Hematopoietic multipotent progenitor cell treated with erythropoietin and hydrocortisone succinate and interleukin-3 and kit ligand, for 6 days (in vitro differentiated cells): ENCODE measurements at places on chromosomes 11 and 22.

DNA sequence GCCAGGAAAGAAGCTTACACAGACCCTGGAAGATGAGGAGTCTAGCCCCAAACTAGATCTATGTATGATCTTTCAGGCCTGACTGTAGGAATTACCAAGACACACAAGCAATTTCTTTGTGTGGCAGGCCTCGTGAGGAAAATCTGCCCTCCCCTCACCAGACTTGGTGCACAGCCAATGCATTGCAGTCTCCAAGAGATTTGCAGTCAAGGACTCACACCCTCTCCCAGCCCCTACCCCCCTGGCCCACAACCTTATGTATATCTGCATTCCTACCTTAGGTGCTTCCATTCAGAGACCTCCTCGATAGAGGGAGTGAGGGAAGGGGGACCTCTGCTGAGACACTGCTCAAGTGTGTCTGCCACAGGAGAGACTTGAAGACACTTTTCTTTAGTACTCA lies 9.8 kb downstream of the OR8B12 start:
- no peak for DNase-seq

DNA sequence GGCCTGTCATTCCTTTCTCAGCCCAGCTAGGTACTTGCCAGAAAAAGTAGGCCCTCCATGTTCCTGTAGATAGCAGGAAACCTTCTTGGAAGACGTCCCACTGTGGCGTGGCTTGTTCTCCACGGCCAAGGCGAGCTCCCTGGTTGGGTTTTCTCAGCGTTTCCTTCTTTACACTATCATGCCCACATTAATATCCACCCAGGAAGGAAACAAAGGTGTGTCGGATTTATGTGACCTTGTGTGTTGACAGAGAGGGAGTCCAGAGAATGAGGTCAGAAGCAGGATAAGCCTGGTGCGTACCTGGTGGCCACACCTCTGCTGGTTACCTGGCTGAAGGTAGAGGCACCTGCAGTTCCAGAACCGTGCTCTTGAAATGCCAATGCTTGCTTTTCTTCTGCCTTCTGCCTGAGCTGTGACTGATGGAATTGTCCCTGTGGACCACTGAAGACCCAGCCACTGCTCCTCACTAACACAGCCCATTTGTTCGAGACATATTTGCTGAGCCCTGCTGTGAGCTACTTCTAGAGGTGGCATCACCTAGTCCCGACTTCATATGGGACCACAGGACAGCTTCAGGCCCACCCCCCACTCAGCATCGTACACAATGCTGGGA lies 7.9 kb downstream of the ASPHD2 start:
- DNase-seq, result no peak

DNA sequence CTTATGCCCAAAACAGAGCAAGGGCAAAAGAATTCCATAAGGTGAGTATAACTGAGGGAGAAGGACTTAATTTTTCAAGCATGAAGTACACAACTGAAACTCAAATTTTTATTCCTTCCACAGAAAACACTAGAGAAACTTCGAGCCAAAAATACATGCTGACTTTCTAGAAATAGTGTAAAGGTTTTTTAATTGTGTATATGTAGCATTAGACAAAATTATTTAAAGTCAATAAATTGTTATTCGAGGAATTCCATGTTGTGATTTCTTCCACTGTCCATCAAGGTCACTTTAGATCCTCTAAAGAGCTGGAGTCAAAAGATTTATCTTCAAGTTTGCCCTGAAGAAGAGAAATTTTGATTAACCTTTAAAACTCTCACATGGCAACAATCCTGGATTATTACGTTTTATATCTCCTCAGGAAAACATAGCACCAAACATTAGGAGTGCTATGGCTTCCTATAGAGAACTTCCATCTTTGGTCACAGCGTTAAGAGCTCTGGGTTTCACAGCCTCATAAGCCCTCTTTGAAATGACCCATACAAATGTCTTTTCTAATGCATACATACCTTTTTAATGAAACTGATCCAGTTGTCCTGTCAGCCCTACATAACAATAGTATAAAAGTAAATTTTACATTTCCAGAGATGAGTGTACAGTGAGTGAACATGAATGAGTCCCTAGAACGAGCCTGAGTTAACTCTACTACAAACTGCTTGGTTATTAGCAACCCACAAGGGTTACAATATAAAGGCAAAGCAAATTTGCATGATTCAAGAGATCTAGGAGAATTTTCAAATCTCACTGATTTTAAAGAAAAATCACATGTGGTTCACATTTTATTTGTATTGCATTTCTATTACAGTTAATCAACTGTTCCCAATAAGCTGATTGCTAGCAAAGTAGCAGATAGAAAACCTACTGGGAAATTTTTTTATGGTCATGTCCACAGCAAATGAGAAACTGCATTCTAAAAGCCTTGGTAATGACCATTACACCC lies 10.9 kb downstream of the TAF1D start:
- no peak for DNase-seq

DNA sequence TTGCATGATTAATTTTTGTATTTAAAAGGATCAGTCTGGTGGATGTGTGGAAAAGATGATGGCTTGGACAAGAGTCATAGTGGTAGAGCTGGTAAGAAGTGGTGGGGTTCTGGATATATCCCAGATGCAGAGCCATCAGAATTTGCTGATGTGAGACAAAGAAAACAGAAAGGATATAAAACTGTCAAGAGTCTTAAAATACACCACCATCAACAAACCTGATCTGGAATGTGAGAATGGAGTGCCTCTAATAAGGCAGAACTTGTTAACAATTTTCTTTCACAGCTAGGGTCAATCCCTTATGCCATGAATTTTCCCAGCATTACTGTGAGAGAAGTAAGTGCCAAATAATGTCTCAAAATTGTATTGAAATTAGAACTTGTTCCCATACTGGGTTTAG lies 215.4 kb downstream of the METTL15 start:
- DNase-seq, result no peak

DNA sequence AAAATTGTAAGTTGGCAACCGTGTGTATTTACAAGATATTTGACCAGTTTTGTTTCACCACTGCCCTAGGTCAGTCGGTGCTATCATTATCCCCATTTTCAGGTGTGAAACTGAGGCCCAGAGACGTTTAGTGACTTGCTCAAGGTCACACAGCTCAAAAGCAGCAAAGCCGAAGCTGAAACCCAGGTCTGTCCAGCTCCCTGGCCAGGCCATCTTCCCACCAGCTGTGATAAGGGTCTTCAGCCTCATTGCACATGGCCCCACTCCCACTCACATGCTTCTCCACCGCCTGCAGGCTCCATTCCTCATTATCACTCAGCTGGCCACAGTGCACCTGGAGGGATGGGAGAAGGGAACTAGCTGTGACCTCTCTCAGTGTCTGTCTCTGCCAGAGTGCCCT lies 83.2 kb downstream of the PDE2A start:
- no peak for DNase-seq

- DNase-seq, result no peak
Measured at GRCh38 chr22:43393132-43393843, 18.5 kb upstream of the MPPED1 start.

DNA sequence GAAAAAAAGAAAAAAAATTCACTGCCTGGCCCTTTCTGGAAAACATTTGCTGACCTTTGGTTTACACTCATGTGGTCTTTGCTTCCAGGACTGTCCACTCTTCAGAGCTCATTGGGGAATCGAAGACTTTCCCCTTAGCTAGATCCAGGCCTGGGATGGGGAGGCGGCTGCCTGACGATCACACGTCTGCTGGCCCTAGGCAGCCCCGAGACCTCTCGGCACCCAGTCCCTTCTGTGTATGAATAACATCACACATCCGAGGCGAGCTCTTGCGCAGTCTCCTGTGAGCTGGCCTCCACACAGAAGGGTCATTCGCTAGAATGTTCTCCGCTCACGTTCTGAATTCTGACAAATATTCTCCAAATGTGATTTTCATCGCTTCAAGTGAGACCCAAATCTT lies 25.7 kb upstream of the GAL start:
- DNase-seq, result no peak

DNA sequence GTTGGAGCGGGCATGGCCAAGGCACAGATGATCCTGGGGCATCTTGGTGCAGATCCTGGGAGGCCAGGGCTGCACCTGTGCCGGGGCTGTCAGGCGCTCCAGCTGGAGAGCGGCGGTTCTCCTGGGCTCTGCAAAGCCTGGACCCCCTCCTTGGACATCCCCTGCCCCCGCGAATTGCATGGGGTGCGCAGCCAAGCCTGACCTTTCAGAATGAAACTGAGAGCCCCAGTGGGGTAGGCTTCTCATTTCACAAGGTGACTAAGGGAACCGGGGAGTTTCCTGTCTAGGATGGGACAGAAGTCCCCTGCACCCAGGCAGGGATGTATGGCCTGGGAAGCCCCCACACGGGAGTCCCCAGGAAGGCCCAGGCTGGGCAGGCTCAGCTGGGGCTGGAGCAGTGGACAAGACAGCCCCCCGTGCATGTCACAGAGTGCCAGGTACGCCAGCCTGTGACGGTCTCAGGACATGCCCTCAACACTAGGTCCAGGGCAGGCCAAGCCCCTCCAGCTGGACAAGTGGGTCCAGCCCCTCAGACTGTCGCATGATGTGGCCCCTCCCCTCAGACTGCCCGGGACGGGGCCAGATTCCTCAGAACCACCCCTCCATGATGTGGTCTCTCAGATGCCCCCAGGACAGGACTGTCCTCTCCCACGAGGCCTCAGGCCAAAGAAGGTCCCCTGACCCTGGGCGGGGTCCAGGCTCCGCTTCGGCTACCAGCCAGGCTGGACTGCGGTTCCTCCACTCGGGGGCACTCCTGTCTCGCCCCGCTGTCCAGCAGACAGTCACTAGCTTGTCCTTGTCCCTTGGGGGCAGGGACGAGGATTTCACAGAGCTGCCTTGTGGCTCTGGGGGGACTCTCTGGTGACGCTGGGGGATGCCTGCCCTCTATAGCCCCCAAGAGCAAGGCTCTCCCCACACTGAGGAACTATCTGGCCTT lies 2.3 kb downstream of the LSP1 start:
- DNase-seq, result no peak

DNA sequence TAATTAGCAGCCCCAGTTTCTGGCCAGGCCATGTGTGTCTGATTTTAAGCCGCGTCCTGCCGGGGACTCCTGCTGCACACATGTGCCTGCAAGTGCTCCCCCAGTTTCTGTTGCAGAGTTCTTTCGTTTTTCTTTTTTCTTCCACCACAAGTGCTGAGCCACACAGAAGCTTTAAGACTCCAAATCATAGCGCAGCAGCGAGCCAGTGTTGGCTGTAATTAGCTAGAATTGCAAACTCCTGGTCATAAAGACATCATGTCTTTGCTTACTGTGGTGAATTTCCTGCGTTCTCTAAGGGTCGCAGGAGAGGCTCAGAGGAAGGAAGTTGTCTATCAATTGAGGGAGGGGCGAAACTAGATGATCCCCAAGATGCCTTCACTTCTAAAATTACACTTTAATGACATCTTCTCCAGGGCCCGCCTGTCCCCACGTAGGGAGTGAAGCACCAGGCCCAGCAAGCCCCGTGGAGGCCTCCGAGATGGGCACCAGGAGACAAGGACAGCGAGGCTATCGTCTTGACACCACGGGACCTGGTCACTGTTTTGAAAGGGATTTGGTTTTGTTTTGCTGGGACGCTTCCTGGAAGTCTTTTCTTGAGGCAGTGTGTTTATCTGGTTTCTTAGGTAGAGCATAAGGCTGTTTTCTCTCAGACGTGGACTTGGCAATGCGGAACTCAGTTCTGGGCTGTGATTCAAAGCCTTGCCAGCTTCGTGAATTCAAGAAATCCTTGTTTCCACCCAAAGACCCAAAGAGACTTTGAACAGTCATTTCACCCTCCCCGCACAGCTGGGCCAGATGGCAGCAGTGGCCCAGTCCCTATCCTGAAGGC lies 71.8 kb downstream of the UBASH3B start:
- DNase-seq, result no peak

GRCh38 chr11:107563702-107564101 lies 1.8 kb downstream of the ALKBH8 start:
- peak; percentile 78 for DNase-seq

DNA sequence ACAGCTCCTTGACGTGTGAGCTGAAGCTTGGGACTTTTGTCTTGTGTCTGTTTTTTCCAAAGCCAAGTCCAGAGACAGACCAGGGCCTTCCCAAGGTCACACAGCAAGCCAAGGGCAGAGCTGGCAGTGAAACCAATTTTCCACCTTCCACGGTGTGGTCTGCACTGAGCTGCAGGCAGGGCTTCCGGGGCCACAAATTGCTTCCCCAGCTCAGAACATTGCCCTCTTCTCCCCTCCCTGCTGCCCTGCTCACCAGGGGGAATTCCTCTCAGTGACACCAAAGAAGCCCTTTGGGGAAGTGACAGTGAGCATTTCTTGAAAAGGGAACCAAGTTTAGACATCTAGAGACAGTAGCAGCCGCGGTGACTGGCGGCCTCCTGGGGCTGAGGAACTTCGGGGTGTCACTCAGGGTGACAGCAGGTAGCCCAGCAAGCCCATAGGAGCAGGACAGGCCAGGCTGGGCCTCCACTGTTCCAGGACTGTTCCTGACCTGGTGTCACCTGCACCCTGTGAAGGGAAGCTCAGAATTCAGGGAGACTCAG lies 9.2 kb downstream of the FXYD2 start:
- DNase-seq, result peak; percentile 72

DNA sequence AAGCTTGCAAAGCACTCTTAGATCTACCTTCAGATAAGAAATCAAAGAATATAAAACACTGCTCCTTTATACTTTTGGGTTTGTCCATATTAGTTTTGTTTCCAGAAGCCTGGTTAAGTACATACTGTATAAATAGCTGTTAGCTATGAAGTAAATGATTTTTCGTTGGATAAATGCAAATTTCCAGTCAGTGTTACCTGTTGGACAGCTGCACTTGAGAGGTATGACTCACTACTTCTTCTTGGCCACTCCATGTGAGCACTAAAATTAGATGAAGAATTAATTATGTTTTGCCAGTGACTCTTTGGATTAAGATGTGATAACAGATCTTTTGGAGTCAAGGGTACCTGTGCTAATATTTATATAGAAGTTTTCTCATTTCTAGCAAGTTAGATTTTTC lies 9.5 kb upstream of the TSG101 start:
- DNase-seq, result no peak

DNA sequence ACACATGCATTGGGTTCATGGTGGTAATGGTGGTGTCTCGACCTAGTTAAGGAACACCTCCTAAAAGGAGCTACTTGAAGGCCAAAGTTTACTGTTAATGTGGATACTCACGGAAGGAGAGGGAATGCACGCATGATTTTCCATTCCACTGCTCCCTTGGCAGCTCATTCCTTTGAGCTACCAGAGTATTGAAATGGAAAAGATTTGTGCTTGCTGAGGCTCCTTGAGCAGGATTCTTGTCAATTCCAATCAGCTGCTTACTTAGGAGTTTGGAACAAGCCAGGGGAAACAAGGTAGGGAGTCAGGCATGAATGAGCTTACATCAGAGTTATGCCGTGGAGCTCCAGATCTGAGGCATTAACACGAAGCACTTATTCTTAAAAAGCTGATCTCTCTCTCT lies 108.8 kb downstream of the GRIA4 start:
- DNase-seq, result no peak
